ENCODE measurements at places on chromosomes 1 and 21.

- DNase-seq, result no peak
Measured at GRCh38 chr1:33561576-33561975, 89.1 kb downstream of the ZSCAN20 start.

DNA sequence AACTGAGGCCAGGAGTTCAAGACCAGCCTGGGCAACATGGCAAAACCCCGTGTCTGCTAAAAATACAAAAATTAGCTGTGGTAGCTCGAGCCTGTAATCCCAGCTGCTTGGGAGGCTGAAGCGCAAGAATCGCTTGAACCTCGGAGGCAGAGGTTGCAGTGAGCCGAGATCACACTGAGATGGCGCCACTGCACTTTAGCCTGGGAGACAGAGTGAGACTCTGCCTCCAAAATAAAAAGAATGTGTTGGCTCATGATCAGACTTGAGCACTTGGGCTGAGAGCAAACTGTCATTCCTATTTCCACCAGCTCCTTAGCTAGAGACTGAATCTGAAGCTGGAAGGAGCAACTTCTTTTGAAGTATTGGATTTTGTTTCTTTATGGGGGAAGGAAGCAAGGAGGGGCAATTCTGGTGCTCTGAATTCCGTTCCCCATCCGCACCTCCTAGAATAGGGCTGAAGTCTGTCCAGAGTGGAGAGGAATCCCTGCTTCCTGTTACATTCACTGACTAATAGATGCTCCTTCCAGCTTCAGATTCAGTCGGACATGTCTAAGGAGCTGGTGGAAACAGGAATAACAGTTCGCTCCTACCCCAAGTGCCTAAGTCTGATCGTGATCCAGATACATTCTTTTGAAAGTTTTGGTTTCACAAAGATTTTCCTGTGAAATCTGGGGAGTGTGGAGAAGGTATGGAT, 3.8 kb downstream of the ZNF672 start:
- no peak for DNase-seq

DNA sequence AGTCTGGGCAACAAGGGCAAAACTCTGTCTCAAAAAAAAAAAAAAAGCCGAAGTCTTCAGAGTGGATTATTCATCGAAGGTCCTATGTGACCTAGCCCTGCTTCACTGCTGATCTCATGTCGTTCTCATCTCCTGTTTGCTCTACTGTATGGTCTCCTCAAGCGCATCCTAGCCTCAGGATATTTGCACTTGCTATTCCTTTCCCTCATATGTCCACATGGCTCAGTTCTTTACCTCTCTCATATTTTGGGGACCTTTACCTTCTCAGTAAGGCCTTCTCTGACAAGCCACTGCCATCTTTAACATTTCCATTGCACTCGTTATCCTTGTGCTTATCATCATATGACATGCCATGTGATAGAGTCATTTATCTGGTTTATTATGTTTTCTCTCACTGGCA, 2.6 kb downstream of the TBCE start:
- no peak for DNase-seq

DNA sequence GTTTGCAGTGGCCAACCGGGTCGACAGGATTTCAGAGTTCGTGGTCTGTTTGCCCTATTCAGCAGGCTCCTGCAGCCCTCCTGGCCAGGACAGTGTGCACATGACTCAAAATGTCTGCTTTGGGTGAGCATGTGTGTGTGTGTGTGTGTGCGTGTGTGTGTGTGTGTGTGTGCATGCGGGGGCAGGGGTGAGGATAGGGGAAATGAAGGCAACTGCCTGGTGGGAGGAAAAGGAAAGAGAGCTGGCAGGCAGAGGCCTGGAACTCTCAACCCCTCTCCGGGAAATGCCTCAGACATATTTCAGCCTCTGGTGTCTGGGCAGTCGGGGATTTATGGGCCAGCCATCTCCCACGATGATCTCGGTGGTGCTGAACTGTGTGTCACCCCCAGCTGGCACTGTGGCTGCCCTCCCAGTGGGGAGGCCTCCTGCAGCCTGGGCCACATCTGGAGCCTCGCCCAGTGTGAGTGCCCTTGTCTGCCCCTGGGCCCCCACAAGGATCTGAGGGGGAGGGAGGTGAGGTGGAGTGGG, 15.2 kb downstream of the CDCP2 start:
- DNase-seq, result no peak

DNA sequence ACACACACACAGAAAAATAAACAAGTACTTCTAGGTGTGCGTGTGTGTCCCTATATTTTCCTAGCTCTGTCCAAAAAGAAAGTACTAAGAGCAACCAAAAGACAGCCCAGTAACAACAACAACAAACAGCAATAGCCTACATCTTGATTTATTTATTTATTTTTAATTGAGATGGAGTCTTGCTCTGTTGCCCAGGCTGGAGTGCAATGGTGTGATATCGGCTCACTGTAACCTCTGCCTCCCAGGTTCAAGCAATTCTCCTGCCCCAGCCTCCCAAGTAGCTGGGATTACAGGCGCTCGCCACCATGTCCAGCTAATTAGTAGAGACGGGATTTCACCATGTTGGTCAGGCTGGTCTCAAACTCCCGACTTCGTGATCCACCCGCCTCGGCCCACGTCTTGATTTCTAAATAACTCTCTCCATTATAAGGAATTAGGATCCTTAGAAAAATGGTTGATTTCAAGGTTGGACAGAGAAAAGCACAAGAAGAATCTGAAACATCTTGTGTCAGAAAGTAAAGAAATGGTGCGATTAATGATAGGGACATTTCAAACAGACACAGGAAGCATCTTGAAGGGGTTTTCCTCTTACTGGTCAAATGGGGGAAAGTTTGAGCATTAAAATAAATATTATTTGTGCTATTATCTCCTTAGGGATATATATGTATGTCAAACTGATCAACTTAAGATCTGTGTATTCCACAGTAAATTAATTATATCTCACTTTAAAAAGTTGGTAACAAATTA, 59.4 kb downstream of the ARID4B start:
- no peak for DNase-seq
